ENCODE measurements at places on chromosomes 5 and 9.

- no peak for DNase-seq
These were observed 66.1 kb downstream of the RAI14 start for GRCh38 chr5:34722183-34722582.

DNA sequence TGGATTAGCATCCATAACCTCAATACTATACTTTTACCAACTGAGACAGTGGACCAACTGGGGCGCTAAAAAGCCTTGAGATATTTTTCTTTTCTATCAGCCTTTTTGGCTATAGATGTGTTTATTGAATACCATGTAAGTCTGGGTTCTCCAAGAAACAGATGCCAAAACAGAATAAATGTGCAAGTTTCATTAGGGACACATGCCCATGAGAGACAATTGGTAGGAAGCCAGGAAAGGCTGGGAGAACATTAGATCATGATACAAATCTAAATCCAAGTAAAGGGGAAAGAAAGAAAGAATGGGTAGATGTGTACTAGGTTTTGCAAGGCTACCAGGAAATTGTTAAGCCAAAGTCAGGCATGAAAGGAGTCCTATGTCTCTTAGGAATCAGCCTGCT lies 152.5 kb downstream of the KCTD16 start:
- no peak for DNase-seq

DNA sequence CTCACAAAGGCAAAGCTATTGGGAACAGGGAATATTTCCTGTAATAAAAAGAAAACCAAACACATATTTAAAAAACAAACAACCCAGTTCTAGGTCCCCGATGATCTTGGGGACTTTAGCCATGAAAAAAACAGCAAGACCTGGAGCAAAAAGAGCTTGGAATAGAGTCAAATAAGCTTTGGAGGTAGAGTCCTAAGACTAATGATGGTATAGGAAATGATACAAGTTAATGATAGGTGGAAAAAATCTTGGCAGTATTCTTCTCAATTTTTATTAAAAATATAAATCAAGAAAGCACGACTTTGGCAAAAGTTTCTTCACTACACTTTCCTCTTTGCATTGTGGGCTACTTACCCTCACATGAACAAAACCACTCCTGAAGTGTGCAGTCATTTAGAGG lies 481.5 kb downstream of the EBF1 start:
- no peak for DNase-seq

GRCh38 chr9:122113574-122113973 lies 20.5 kb upstream of the TTLL11 start:
- DNase-seq = no peak

- DNase-seq = no peak
These were observed 159.8 kb downstream of the SPATA31D1 start for GRCh38 chr9:82148426-82148810.

DNA sequence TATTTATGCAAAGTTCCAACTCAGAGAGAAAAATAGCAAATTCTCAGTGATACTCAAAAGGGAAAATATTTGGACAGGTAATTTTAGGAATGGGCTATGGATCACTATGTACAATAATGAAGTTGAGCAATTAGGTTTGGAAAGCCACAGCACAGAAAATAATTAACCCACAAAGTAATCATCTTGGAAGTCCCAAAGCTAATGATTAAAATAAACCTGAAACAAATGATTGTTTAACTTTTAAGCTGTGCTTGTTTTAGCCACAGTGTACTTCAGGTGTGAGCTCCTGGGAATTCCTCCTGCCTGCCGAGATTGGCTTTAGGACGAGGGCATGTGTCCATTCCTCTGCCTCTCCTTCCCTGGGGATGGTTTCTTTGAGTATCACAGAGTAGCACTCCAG lies 403.9 kb downstream of the ZSWIM6 start:
- DNase-seq = no peak

DNA sequence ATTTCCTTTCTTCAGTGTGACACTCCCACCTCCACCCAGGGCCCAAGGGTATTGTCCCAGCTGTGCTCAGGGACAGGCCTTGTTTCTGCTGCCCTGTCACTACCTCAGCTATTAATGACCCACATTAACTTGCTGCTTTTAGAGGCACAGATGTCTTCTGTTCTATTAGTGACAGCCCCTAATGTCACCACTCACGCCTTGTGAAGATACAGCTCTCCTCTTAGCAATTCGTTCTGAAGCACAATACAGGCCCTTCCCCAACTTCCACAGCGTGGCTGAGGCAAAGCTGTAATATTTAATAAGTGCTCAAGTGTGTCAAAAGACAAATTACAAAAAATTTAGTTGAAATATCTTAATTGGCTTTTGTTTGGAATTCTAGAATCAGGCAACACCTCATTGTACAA lies 44.7 kb upstream of the HMGCS1 start:
- no peak for DNase-seq

GRCh38 chr5:56290378-56291078 lies 57.4 kb upstream of the ANKRD55 start:
- DNase-seq = no peak

DNA sequence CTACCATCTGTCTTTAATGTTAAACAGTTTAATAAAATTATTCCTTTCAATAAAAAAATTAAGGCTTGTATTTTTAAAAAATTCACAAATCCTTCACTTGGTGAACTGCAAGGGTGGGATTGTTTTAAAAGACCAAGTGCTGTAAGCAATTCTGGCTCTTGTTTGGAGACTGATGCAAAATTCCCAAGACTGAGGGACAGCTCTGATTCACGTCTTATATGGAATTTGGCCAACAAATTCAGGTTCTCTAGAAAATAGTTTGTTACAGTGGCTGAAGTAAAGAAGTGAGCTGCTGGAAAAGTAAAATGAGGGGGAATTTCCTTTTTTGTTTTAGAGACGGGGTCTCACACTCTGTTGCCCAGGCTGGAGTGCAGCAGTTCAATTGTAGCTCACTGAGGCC lies 58.3 kb downstream of the PRELID2 start:
- DNase-seq = no peak

- DNase-seq = no peak
These were observed 108.1 kb downstream of the SNCAIP start for GRCh38 chr5:122420091-122420490.

DNA sequence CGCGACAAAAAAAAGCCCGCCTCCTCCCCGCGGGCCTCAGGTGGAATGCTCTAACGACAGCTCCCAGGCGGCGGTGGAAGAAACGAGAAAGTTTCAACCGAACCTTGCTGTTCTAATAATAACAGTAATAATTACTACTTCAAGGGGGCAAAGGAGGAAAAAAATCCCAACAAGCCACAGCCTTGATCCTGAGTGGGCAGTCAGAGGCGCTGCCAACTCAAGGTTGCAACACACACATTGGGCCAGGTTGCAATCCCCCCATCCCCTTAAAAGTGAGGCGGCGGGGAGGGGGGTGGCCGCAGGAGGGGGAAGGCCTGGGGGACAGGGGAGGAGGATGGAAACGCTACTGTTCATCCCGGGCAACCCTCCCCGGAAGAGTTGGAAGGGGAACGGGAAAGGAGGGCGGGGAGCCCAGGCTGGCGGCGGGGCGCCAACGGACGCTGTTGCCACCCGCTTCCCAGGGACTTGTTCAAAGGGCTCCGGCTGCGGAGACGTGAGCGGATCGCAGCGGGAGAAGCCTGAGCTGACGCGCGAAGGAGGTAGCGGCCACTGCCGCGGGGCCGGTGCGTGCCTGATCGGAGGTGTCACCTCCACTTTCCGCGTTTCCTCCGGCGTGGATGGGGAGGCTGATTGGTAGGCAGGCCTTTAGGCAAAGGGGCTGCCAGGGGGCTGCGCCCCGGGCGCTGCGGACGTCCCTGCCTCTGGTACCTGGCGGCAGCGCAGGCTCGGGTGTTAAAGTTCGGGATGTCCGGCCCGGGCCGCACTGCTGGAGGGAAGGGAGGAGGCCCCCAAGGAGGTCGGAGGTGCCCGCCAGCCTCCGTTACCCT lies 647 bp downstream of the SMARCA2 start:
- no peak for DNase-seq

- peak; percentile 16 for DNase-seq
These were observed 232.1 kb downstream of the SH3GL2 start for GRCh38 chr9:17810728-17811571.

DNA sequence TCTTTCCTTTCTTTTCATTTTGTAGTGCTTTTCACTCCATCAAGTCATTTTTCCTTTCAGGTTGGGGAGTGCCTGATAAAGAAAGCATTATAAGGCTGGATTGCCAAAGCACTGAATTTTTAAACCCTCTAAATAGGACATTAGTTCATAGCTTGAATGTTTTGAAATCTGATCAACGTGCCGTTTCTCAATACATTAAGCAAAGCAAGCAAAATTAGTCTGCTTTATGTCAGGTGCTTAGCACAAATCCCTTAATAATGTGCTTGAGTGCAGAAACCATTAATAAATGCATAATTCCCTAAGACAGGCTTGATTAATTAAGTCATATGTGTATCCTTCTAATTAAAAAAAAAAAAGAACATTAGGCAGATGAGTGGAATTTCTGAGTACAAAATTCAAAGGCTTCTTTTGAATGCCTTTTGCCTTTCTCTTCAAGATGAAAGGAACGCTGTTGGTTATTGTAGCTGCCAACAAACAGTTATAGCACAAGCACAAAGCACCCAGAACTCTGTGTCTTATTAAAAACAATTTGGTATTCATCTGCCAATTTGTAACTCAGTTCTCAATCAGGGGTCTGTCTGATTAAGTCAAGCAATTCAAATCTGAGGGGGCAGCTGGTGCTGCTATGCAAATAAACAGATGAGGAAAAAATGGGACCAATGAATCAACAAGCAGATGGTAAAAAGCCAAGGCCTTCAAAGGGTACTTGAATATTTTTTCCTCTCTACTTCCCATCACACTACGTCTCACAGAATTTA lies 233.7 kb downstream of the TLE1 start:
- no peak for DNase-seq

GRCh38 chr5:17233488-17233887 lies 16.1 kb downstream of the BASP1 start:
- DNase-seq = no peak

- no peak for DNase-seq
These were observed 40.2 kb downstream of the SLC1A3 start for GRCh38 chr5:36646507-36647023.

DNA sequence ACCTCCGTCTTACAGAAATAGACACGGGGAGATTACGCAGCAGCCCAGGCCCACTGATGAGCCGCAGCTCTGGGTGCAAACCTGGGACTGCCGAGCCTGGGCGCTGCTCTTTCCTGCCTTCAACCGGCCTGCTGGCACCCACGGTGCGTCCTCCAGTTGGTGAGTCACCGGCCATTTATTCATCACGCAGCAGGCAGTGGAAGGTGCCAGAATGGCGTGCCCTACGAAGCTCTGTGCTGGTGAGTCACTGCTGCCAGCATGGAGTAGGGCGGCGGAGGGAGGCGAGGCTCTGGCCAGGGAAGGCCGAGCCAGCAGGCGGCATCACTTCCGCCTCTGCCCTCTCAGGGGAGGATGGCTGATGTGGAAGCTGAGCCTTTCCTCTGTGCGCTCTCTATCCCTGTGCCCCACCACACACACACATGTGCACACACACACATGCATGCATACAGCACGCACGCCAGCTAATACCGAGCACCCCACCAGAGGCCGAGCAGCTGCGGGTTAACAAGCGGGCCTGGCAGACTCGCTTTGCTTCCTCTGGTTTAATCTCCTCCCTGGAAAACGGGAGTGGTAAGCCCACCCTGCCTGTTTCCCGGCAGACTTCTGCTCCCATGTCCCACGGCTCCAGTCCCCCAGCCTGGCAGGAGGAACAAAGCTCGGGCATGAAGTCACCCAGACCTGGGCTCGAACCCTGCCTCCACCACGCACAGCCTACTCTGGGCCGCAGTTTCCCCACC lies 39.2 kb downstream of the OLFM1 start:
- DNase-seq = no peak

DNA sequence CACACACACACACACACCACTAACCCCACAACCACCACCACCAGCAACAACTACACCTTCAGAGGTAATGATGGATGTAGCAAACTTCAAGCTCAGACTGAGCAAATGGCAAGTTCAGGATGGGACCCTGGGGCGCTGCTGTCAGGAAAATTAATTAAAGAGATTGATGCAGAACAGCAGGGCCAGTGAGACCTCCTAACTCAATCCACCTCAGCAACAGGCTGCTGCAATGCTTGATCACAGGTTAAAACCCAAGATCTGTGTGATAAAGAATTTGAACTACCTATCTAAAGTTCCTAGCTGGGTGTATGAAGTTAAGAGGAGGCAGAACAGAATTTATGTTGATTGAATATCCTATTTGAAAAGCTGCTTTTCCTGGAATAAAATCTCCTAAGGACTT lies 140.3 kb upstream of the FER start:
- DNase-seq = no peak

DNA sequence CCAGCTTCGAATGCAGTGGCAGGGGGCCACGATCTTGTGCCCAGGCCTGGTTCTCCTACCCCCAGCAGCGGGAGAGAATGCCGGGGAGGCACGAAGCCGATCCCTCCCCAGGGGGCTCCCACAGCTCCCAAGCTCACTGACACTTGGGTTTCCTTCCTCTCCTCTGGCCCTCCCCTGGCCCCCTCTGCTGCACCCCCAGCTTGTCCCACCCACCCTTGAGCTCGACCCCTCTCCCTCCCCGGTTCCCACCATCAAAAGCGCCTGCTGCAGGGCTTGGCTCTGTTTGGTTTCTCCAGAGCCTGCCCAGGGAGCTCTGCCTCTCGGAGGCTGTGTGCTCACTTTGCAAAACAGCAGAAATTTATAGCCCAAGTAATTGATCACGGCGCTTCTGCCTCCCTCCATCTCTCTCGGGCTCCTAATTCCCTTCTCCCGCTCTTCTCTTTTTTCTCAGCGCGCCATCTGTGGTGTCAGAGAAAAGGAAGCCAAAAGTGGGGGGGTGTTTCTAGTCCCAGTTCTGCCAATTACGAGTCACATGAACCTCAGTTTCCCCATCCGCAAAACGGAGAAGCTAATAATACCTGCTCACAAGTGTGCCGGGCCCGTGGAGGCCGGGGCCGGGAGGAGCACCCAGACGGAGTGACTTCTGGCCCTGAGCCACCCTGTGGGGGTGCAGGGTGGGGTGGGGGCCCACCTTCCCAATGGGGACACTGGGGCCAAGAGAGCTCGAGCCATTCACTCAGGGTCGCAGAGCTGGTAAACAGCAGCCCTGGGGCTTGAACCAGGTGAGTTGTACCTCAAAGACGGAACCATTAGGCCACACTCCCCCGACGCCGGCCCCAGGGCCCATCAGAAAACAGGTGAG lies 141.2 kb upstream of the IER5L start:
- no peak for DNase-seq

- DNase-seq = no peak
These were observed 12.2 kb upstream of the OBP2B start for GRCh38 chr9:133221177-133221809.

- DNase-seq = no peak
These were observed 110.6 kb upstream of the GDNF start for GRCh38 chr5:37950436-37950835.

- no peak for DNase-seq
These were observed 98.4 kb downstream of the MED27 start for GRCh38 chr9:131981116-131981776.
